ENCODE measurements at places on chromosomes 4 and X. TPM values are rescaled to one million over a fixed set of nuclear protein-coding genes. Genes with fewer than 3 reads are reported as not detected.
A peak's percentile ranks its signal among the peaks of the same experiment; 100 is the strongest.

DNA sequence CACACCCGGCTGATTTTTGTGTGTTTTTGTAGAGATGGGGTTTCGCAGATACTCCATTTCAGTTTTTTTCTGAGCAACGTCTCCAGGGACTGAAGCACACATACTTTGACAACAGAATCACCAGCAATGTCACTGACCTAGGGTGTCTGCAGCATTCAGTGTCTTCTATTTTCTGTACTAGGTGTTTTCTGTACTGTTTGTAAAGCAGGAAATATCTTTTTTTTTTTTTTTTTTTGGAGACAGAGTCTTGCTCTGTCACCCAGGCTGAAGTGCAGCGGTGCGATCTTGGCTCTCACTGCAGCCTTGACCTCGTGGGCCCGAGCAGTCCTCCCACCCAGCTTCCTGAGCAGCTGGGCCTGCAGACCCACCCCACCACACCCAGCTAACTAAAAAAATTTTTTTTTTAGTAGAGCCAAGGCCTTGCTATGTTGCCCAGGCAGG, 8.9 kb downstream of the ADD1 start:
- no peak for DNase-seq

- DNase-seq, result no peak
Observed at GRCh38 chr4:155526452-155527169, 140.0 kb upstream of the GUCY1A1 start.

The HSD17B13 gene
- 23.8 TPM for total RNA-seq

The ATOH1 gene
- not detected for total RNA-seq

The CD38 gene
- 1.2 TPM for total RNA-seq

- DNase-seq, result no peak
Observed at GRCh38 chr4:108529984-108530905, 90.1 kb upstream of the RPL34 start.

DNA sequence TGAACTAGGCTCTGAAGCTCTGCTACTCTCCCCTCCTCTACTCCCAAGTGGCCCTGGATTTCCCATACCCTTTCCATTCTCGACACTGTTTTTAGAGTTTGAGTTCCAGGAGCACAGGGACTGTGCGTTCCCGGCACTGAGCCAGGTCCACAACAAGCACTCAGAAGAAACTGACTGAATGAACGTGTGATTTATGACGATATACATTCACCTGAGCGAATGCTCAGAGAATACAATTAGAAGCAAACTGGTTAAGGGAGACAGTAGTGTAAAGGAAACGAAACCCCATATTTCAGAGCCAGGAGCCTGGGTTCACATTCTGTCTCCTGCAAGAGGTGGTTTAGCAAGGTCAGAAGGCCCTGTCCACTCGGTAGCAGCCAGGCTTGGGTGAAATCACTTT, 1.4 kb upstream of the KIAA0232 start:
- DNase-seq, result peak; percentile 84

GRCh38 chr4:151169900-151170299, 70.5 kb downstream of the RPS3A start:
- DNase-seq, result no peak

DNA sequence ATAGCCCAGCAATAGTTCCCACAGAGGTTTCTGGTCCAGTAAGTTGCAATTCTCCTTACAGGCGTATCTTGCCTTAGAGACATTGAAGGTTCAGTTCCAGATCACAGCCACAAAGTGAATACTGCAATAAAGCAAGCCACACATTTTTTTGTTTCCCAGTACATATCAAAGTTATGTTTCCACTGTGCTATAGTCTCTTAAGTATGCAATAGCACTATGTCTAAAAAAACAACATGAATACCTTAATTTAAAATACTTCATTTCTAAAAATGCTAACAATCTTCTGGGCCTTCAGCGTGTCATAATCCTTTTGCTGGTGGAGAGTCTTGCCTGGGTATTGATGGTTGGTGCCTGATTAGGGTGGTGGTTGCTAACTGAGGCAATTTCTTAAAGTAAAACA, 659.1 kb downstream of the GRID2 start:
- no peak for DNase-seq

The ANK2 gene
- total RNA-seq, result 64.6 TPM

DNA sequence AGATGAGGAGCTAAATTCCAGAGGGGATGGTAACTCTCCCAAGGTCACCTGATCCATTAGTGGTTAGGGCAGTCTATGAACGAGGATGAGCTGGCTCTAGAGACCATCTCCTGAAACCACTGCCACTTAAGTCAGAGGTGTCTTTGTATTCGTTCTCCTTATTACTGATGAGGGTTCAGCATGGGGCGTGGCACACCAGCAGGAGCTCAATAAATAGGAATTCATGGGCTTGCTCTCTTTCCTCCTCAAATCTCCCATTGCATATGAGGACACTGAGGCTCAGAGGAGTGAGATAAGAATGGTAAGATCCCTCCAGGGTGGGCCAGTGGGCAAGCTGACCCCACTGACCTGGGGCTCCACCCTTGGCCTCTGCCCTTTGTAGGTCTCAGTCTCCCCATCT, 1.7 kb upstream of the GATA1 start:
- no peak for DNase-seq

The GPR34 gene
- total RNA-seq, result 3.2 TPM

The TKTL2 gene
- total RNA-seq, result not detected

The PABPC4L gene
- total RNA-seq, result 3.7 TPM

The GPRIN3 gene
- 6.1 TPM for total RNA-seq

DNA sequence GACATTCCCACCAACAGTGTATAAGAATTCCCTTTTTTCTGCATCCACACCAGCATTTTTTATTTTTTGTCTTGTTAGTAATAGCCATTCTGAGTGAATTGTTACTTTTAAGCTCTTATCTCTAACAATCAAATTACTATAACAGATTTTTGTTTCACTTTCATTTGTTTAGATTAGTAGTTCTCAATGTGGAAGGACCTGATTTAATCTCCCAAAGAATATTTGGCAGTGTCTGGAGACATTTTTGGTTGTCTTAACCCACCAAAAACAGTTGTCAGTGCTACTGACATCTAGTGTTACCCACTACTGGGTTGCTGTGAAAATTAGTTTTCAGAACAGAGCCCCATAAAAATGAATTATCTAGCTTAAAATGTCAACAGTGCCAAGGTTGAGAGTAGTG, 37.9 kb downstream of the RUFY3 start:
- DNase-seq, result no peak

The DACH2 gene
- not detected for total RNA-seq

DNA sequence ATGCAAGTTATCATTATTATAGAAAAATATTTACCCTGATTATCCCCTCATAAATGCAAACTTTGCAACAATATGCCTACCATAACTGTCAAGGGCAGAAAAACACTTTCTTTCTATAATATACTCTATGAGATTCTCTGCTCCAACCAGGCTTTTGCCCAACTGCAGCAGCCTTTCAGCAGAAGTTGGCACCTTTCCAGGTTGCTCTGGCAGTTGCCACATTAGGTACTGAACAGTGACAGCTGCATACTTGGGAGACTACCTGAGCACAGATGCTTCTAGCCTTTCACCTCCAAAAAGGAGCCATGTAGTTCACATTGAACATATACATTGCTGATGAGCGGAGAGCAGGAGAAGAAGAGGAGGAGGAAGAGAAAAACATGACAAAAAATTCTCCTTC, 69.5 kb upstream of the BRWD3 start:
- no peak for DNase-seq

GRCh38 chr4:3295837-3296624, 3.2 kb downstream of the RGS12 start:
- peak; percentile 61 for DNase-seq

GRCh38 chr4:14749910-14750309, 252.4 kb upstream of the CPEB2 start:
- no peak for DNase-seq

DNA sequence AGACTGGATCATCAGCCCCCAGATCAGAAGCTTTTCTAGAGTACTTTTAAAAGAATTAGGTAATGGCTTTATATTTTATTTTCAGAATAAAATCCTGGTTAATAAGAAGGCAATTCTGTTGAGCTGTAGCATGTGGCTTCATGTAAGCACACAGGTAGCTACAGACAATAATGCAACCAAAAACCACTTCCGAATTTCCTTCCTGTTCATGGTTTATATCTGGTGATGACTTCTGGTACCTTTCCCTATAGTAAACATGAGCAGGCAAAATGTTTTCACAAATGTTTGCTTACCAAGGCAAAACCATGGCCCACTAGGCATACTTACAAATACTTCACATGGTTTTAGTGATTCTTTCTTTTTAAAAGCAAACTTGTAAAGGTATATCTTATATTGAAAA, 144.6 kb downstream of the CDS1 start:
- no peak for DNase-seq

DNA sequence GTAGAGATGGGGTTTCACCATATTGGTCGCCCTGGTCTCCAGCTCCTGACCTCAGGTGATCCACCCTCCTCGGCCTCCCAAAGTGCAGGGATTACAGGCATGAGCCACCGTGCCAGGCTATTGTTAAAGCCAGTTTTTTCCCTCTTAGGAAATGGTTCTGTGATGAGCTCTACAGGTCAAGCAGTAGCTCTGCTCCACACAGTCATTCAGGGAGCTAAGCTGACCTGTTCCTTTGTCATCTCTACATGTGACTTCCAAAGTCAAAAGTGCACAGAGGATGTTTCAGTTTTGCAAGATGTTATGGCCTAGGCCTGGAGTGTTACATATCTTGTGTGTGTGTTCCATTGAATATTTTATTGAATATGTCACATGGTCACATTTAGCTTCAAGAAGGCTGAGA, 11.4 kb downstream of the MCUB start:
- DNase-seq, result no peak

The DAPP1 gene
- 22.6 TPM for total RNA-seq

Data from vagina (tissue), 2 donors.